ENCODE measurements at places on chromosomes 4 and X.

DNA sequence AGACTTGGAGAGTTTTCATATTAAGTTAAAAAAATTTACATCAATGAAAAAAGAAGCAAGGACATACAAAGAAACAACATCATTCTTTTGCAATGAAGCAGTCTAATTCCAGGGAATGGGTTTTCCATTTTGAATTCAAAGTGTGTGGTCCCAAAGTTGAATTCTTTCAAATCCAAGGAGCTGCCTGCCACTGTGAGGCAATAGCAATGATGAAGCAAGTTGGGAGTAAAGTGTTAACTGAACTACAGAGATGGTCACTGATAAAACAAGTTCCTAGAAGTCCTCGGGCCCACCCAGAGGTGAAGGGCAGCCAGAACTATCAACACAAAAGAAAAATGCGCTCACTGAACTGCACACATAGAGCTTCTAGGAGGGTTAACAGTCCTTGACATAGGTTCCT lies 115.9 kb downstream of the RAB28 start:
- no peak for DNase-seq

DNA sequence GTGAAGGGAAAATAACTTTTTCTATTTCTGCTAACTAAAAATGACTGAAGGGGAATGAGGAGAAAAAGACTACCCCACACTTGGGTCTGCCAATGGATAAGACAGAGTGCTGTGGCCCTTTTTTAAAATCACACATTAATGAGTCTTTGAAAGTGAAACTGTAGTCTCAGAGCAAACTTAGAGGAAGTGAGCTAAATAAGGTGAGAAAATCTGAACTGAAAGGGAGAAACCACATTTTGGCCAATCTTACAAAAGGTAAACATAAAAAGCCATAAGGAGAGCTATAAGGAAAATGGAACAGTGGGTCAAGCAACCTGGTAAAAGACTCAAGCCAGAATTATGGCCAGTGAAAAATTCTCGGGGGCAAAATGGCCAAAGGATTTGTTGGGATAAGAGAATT lies 755.1 kb upstream of the IGFBP7 start:
- DNase-seq, result no peak

DNA sequence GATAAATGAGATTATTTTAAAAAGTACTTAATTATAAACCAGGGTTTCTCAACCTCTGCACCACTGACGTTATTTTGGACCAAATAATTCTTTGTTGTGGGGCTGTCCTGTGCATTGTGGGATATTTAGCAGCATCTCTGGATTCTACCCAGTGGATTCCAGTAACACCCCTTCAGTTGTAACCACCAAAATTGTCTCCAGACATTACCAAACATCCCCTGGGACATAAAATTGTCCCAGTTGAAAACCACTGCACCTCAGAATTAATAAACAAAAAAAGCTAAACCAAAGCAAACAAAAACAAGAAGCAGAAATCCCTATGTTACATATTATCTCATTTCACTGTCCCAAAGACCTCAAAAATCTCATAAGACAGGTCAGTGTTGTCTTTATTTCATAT lies 54.2 kb upstream of the GIMD1 start:
- DNase-seq, result no peak

- no peak for DNase-seq
Measured at GRCh38 chrX:20373063-20373462, 106.4 kb upstream of the RPS6KA3 start.

DNA sequence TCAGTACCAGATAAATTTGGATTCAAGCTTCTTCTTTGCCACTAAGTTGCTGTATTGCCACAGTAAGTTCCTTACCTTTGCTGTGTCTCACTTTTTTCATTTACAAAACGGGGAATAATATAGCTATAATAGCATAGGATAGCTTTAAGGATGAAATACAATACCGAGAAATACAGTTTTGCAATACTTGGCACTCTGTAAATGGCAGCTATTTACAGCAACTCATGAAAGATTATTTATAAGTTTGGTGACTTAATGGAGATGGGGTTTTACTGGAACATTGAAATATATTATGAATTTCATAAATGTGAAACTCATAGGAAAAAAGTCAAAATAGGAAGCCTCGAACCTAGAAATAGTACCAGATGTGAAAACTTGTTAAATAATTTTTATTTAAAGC lies 27.6 kb downstream of the ANXA10 start:
- no peak for DNase-seq

- no peak for DNase-seq
Measured at GRCh38 chr4:7499661-7500060, 64.9 kb upstream of the PSAPL1 start.

DNA sequence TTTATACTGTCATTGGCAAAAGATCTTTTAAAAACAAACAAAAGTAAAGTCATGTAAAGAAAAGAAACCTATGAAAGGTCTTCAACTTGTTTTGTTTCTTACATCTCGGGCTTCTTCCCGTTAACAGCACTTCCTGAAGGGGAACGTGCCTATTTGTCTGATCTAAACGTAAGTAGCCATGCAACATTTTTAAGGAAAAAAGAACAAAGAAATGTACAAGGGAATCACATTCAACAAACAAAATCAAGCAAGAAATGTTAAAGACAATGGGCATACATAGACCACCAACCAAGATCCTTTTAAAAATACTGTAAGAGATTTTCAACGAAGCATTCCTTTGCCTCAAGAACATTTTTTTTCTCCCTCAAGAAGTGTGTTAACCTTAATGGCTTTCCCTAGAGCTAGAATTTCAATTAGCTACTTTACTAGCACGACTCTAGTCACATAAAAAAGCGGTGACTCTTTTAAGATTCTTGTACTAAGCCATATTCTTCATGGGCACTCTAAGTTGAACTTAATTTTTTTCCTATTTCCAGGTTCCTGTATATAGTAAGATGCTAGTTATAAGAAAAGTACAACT lies 112.0 kb upstream of the TTC29 start:
- DNase-seq, result no peak

GRCh38 chr4:77167866-77168265 lies 10.9 kb downstream of the CCNG2 start:
- no peak for DNase-seq

DNA sequence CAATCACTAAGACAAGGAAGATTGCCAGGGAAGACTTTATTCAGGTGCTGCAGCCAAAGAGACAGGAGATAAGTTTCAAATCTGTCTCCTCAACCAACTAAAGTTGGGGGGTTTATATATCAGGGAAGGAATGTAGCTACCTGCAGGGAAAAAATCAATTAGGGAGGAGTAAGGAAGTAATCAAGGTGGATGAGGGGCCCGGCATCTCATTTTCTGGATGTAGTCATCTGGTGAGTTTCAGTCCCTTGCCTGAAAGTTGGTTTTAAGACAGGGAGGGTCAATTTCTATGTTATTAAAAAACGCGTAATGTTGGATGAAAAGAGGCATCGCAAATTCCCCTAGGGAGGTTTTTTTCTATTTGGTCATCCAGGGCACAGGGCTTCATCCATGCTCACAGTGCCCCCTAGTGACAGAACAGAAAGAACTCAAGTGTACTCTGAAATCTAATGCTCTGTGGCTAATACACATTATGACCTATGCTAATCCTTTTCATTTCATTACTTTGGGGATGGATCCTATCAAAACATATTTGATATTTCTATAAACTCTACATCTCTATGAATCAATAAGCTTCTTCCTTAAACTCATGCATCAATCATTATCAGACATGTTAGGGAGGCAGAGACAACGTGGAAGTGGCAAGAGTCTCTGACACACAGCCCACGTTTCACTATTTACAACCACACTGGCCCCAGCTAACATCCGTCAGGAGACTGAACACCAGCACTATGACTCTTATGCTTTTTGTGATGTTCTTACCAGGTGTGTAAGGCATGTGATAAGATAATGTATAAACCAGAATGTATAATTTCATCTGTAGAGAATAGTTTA lies 1577.0 kb upstream of the TENM3 start:
- DNase-seq, result no peak

DNA sequence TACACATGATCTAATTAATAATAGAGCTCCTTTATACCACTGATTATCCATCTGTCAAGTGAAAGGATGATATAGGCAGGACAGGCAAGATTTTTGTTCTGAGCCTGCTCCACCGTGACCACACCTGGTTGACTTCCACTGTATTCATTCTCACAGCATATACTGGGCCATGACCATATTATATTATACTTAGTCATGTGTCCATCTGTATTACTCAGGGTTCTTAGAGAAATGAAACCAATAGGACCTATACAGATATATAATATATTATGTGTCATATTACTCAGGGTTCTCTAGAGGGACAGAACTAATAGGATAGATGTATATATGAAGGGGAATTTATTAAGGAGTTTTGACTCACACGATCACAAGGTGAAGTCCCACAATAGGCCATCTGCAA lies 675.1 kb downstream of the GRXCR1 start:
- no peak for DNase-seq

DNA sequence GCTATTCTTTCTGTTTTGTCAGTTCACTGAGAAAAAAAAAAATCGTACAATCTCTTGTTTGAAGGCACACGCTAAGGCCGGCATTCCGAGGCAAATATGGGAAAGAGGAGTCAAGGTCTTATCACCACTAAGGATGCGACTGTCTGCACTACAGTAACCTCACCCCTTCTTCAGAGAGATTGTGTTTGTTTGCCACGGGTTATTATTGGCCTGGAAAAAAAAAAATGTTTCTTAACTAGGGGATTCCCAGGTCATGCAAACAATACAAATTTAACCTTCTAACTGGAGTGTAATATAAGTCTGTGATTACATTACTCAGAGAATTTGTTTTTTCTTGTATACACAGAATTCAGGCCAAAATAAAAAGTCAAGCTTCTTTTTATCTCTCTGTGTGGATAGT lies 168.3 kb downstream of the TMA16 start:
- no peak for DNase-seq

GRCh38 chr4:120881351-120881750 lies 41.2 kb downstream of the PRDM5 start:
- DNase-seq, result no peak

DNA sequence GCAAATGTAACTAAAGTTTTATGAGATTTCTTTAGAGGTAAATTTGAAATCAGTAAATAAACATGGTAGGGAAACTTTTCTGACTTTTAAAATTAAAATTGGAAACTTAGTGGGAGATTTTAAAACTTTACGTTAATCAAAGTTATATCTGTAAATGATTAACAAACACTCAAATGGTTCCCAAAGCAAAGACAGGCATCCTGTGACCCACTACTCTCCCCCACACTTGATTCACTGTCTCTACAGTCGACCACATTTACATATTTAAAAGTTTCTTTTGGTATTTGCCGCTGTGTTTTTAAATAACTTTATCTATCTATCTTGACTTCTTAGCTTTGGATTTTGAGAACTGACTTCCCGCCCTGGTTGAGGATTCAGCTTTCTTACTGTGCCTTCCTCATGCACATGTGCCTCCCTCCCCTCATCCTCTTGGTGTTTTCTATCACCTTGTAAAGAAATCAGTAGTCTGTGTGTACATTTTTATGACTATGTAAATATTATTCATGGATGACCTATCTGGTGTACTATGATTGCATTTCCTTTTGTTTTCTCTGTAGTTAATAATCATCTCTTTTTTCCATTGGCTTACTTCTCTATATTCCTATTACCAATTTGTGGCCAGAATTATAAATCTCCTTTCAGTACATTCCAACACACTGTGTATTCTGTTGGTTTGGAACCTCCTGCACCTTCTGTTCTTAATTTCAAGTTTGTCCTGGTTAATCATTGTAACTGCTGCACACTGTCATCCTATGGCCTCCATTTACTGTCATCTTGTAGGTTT lies 72.6 kb downstream of the WWC2 start:
- DNase-seq, result no peak

- no peak for DNase-seq
Measured at GRCh38 chr4:82352825-82353366, 20.9 kb downstream of the HNRNPD start.

DNA sequence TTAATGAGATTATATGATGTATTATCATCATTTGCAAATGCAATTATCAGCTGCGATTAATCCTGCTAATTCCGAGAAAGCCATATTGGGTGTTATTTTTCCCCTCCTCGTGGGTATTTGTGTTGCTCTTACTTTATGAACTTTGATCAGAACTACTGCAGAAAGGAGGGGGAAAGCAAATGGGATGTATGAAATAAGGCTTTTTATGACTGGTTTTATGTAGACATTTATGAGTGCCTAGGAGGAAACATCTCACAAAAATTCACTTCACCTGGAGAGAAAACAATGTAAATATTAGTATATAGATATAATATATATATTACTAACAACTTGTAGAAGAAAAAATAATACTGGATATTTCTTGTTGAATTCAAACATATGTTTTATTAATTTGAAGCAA lies 214.4 kb downstream of the TEX13A start:
- DNase-seq, result no peak

DNA sequence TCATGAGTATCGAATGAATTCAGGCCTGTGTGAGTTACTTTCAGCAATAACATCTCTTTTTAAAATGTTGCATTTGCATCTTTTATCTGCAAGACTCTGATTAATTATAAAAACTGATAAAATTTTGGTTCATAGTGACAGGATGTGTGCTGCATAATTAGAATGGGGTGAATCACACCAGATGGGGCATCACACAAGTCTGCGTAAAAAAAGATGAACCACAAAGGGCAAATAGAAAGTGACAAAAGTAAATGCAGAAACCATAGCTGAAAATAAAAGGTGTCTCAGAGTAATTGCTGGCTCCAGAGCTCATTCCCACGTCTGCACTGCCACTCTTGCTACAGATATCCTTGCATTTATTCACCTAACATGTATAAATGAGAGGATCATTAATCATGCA lies 131.1 kb downstream of the HS3ST1 start:
- no peak for DNase-seq

DNA sequence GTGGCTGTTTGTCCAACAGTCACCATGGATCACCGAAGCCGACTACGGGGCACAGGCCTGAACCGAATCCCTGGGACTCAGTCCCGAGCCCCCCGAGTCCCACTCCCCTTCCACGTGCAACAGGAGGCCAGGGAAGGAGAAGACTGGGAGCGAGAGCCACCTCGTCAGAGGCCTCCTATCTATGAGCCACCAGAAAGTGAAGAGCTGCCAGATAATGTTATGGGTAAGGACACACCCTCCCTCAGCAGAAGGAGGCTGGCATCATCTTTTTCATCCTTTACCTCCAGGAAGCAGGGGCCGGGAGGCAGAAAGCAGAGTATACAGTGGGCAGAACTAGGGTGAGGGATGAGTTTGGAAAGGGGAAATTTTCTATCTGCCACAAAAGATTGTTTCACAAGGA lies 2.8 kb upstream of the PRDX4 start:
- no peak for DNase-seq

DNA sequence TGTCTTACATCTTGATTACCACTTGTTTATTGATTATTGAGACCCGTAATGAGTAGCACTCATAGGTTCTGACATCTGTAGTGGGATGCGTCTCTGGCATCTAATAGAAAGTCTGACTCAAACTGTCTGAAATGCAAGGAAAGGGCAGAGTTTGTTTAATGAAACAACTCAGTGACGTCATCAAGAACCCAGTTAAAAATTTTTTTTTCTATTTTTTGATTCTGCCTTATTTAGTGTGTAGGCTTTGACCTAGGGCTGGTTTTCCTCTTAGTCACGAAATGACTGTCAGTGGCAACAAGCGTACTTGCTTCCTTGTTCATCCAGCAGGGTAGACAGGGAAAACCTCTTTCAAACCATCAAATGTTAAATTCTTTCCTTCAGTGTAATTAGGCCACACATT lies 3.1 kb upstream of the CDKL5 start:
- DNase-seq, result no peak

All from substantia nigra (tissue), 51 donors.